ENCODE measurements at places on chromosomes 12 and 14. TPM values are rescaled to one million over a fixed set of nuclear protein-coding genes. Genes with fewer than 3 reads are reported as not detected.

KRT85 gene
- not detected for total RNA-seq

CBLN3 gene
- total RNA-seq, result 5.6 TPM

NPAS3 gene
- total RNA-seq, result not detected

SLC10A1 gene
- total RNA-seq, result not detected

DNAJC22 gene
- 2.5 TPM for total RNA-seq

MYL2 gene
- total RNA-seq, result not detected

TAS2R8 gene
- total RNA-seq, result not detected

BTBD7 gene
- total RNA-seq, result 25.3 TPM

PLEKHD1 gene
- total RNA-seq, result not detected

KCNMB4 gene
- 2.7 TPM for total RNA-seq

EML5 gene
- not detected for total RNA-seq

KRT2 gene
- not detected for total RNA-seq

SCN8A gene
- 13.8 TPM for total RNA-seq

RNASE1 gene
- total RNA-seq, result not detected
